Mucosa of descending colon (tissue), 3 donors: ENCODE measurements at places on chromosomes 6 and 20. TPM values are rescaled to one million over a fixed set of nuclear protein-coding genes. Genes with fewer than 3 reads are reported as not detected.
A peak's percentile ranks its signal among the peaks of the same experiment; 100 is the strongest.

The SLC35F1 gene
- total RNA-seq = 0.23 TPM

DNA sequence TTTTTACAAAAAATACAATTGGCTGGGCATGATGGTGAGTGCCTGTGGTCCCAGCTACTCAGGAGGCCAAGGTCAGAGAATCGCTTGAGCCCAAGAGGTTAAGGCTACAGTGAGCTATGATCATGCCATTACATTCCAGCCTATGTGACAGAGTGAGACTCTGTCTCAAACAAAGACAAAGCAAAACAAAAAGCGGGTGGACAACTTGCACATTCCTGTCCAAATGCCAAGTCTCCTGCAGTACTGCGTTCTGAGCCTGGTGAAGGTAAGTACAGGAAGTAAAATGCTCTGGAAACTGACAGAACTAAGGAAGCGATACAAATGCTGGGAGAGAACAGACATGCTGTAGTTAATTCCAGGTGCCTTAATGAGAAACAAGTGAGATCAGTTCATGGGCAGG lies 20.4 kb upstream of the TMEM242 start:
- no peak for DNase-seq

DNA sequence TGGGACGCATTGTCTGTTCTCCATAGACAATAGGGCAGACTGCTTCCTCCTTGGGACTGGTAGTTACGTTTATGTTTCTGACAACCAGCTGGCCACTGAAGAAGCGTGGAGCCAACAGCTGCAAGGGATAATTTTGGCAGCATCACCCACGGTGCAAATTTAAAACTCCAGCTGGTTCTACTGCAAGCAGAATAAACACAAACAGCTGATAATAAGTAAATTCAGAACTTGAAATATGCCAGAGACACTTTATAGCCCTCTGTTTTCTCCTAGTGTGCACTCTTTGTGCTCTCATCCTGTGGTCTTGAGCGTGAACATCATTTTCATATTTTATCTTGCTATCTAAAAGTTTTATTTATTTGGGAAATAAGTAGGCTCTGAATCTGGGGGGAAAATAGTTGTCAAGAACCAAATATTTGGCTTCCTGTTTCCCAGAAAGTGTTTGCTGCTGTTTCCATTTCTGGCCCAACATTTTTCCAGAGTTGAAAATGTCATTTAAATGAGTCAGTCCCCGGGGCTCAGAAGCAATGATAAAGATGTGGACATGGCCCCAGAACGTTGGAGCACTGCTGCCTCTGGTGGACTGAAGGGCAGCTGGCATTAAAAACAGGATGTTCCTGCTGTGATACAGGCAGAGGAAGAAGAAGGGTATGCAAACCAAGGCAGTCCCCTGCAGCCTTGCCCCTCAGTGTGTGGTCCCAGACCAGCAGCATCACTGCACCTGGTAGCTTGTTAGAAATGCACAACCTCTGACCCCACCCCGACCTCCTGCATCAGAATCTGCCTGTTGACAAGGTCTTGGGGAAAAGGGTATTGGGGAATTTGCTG lies 12.5 kb upstream of the THBD start:
- no peak for DNase-seq

The SLC17A3 gene
- not detected for total RNA-seq

The TAAR9 gene
- not detected for total RNA-seq

The ATP6V1G2 gene
- total RNA-seq = 0.55 TPM

The GNMT gene
- not detected for total RNA-seq

- no peak for DNase-seq
Observed at GRCh38 chr6:136889271-136890193, 32.6 kb upstream of the SLC35D3 start.

The CPNE5 gene
- total RNA-seq = 15.2 TPM

The KATNA1 gene
- total RNA-seq = 13.2 TPM

The RNF182 gene
- total RNA-seq = 0.09 TPM

DNA sequence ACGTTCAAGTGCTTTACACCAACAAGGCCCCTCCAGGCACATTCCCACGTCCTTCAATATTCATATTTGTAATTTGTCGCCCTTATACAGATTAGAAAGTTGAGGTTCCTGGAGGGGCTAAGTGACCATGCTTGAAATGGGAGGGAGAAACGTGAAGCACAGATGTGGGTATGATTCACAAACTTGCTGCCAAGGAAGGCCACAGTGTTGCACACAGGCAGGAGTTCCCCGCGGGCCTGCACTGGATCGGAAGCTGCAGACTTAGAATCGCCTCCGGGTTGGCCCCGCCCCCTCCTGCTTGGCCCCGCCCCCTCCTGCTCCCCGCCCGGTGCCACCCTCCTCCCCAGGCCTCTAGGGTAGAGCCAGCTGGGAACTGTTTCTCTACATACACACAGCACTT lies 58.2 kb upstream of the QKI start:
- DNase-seq = peak; percentile 69

The TNNC2 gene
- total RNA-seq = 3.1 TPM

The MLN gene
- total RNA-seq = not detected

The CPXM1 gene
- total RNA-seq = not detected

The BPIFB2 gene
- total RNA-seq = not detected

GRCh38 chr20:58160451-58161061 lies 67.9 kb downstream of the ANKRD60 start:
- DNase-seq = no peak

The ARMH2 gene
- total RNA-seq = not detected

- no peak for DNase-seq
Observed at GRCh38 chr6:131781687-131782086, 26.1 kb upstream of the ENPP1 start.

- no peak for DNase-seq
Observed at GRCh38 chr6:89500611-89501010, 67.7 kb downstream of the ANKRD6 start.

DNA sequence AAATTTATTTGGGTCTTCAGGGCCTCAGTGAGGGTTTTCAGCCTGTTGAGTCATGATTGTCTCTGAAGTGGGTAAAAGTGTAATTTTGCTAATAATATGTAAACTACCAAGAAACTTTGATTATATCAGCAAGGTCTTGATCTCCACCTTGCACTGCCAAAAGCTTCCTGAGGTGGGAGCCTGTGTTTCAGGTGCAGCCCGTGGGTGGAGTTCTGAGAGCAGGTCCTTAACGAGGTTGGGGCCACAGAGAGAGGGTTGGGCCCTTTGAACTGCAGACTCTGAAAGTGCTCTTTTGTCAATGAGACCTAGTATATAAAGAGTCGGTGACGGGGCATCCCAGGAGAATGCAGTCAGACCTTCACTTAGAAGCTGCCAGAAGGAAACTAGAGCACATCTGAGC lies 129.7 kb upstream of the MAP3K4 start:
- DNase-seq = no peak

DNA sequence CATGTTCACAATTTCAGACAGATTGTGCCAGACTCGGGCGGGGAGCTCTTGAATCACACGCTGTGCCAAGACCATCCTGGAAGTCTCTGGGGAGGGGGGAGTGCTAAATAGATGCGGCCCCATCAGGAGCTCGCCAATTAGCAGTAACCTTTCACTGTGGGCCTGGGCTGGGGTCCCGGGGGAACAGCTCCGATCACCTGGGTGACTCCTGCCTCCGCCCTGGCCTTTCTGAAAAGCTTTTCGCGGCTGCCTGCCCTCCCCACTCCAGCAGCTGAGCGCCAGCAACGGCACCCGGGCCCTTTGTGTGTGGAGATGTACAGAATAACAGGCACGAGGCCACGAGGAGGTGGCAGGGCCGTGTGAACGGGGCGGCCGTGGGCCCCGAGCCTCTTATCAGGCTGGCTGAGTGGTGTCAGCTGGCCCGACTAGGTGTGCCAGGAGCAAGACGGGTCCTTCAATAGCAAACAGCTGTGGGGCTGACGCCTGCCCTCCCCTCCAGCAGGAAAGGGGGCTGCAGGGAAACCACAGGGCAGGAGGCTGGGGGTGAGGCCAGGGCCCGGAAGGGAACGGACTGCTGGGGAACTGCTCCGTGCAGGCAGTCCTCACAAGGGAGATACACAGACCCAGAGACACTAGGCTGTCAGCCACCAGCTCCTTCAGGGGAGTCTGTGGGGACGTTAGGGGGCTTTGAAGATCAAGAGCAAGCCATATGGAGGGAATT lies 56.8 kb downstream of the NOL4L start:
- no peak for DNase-seq

- no peak for DNase-seq
Observed at GRCh38 chr6:40251637-40252300, 317.5 kb upstream of the MOCS1 start.

- no peak for DNase-seq
Observed at GRCh38 chr20:62782893-62783278, 13.4 kb upstream of the MRGBP start.

DNA sequence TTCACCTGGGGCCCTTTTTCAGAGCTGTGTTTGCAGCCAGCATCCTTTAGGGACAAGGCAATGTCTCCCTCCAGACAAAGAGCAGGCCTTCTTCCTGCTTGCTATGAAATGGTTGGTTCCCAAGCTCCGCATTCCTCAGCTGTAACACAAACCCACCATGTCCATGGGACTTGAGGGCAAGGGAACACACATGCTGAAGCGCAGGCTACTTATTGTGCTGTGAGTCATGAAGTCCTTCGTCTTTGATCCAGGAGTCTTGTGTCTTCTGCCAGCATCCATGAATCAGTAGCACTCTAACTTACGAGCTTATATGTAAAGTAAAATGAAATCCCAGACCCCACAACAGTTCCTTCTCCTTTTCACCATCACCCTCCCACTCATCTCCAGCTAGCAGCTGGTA lies 59.0 kb downstream of the ANKRD60 start:
- DNase-seq = no peak

DNA sequence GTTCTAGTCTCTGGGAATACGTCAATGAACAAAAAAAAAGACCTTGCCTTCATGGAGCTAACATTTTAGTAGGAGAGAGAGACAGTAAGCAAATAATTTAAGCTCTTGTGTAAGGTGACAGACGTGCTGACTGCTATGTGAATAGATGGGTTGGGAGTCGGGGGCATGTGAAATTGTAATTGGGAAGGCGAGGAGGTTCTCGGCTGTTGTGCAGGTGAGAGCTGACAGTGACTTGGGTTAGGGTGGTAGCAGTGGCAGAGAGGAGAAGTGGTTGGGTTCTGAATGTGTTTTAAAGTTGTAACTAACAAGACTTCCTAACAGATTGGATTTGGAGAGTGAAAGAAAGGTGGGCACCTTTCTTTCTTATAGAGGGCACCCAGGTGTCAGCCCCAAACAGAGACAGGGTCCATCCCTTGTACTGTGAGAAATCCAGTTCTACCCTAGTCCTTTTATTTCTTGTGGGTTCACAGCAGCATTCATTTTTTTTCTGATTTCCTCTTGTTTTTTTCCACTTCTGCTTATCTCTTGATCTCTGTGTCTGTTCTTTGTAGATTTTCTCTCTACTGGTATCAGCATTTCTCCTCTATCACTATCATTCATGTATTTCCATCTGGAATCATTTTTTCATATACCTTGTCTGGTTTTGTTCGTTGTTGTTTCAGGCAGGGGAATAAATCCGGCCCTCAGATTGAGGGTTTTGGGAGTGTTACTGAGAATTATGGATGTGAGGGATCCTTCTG lies 15.4 kb upstream of the MYLK2 start:
- DNase-seq = no peak

DNA sequence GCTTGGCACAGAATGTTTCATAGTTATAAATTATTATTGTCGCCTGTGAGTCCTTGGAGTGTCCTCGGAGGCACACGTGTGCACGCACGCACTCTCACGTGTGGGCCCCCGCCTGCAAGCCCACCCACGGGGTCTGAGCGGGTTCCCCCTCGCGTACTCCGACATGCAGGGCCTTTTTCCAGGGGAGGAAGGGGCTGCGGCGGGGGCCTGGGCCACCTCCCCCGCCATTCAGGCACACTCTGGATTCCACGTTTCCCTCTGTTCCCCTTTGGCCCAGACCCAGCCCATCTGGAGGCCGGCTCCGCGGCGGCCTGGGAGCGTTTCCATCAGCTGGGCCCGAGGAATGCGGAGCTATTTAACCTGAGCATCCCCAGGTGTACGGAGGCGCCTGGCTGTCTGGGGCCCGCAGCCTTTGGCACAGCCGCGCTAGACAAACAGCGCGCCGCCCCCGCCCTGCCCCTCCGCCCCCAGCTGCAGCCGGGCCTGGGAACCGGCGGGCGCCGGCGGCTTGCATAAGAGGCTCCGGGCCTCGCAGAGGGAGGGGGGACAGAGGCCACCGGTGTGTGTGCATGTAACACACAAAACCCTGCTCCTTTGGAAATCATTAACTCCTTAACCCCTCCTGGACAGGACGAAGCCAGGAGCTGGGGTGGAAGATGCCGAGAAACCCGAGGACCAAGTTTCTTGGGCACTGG lies 3.3 kb downstream of the ID1 start:
- DNase-seq = peak; percentile 91

DNA sequence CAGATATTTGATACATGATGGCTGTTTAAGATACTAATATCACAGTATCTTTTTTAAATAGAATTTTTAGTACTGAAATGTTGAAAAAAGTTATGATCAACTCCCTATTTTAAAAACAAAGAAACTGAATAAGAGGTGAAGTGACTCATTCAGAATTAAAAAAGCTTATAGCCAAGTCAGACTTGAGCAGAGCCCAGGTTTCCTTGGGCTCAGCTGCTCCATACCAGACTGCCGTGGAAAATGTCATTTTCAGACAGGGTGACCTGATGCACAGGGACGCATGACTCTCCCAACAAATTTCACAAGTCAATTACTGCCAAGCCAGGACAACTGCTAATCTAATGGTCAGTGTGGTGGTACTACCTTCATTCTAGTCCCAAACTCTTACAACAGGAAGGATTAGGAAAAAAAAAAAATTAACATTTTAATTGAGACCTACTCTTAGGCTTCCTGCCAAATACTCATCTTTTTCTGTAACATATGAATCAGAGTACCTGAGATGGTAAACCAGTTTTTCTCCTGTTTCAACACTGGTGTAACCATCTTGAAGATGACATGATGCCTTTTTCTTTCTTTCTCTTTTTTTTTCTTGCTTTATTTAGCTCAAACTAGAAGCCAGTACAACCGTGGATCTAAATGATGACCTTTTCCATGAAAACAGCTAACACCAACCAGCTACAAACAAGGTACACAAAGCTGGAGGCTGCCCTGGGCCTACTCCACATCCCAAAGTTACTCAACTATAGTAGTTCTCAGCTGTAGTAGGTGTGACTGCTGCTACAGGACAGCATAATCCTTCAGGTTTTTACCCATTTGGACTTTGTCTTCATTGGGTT lies 30.5 kb downstream of the SLC22A23 start:
- no peak for DNase-seq

The AVP gene
- not detected for total RNA-seq

DNA sequence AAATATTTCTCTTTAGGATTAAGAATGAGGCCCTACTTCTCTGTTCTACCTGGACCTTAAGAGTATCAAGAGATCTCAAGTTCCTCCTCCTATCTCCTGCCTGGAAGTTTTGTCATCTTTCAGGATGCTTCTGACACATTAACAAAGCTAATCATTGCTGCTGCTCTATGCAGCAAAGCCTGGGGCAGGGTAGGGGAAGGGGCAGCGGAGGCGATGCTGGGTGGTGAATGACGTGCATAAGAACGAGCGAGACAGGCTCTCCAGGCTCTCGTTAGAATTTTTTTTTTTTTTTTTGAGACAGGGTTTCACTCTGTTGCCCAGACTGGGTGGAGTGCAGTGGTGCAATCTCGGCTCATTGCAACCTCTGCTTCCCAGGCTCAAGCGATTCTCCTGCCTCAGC lies 31.2 kb downstream of the FERMT1 start:
- no peak for DNase-seq

The IGF2R gene
- total RNA-seq = 101 TPM
